ENCODE measurements at places on chromosomes 13 and 19. TPM values are rescaled to one million over a fixed set of nuclear protein-coding genes. Genes with fewer than 3 reads are reported as not detected.

TYK2 gene
- 126 TPM for total RNA-seq

CERS4 gene
- 82.7 TPM for total RNA-seq

- no peak for DNase-seq
- H3K4me1 ChIP-seq: peaks cover 5% of the 10 kb centered on the region
- no peak overlapping the region for H3K4me3 ChIP-seq
- H3K27ac ChIP-seq: no peak overlapping the region
- no peaks in the 10 kb centered on the region for H3K27me3 ChIP-seq
Measured at GRCh38 chr13:39499604-39500003, 103.4 kb downstream of the LHFPL6 start.

FFAR3 gene
- total RNA-seq: not detected

GCDH gene
- total RNA-seq: 77.9 TPM

GRCh38 chr13:51820016-51820597 is 16.1 kb upstream of the DHRS12 start:
- no peak overlapping the region for H3K4me3 ChIP-seq
- no peaks in the 10 kb centered on the region for H3K27me3 ChIP-seq
- H3K4me1 ChIP-seq: peaks cover 8% of the 10 kb centered on the region

DNA sequence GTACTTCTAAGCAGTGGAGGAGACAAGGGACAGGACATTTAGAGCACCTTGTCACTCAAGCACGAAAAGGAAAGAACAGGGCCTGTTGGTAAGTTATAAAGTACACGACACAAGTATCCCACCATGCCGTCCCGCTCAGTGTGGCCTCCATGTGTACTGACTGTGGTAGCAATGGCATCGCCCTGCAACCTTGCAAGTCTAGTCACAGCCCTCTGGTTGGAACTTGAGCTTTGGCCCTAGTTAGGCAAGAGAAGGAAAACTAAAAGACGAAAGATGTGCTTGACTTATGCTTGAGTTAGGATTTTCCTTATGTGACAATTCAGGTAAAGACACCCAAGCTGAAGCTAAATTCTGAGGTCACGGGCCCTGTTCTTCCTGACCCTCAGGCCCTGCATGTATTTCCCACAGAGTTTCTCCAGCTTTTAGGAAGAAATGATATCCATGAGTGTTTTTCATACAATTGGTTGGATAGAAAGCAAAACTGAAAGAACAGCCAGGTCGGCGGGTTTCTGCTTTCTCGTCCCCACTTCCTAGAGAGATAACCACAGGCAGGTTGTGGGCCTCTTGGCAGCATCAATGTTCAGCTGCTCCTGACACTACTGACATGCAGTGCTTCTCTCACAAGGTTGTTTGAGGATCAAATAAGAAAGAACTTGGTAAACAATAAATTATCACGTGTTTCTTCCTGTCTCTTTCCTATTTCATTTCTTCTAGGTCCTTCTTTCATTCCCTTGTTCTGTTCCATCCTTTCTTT is 216.2 kb downstream of the IRS2 start:
- no peaks in the 10 kb centered on the region for H3K27me3 ChIP-seq
- no peak for DNase-seq
- no peak overlapping the region for H3K27ac ChIP-seq
- H3K4me1 ChIP-seq: no peaks in the 10 kb centered on the region
- no peak overlapping the region for H3K4me3 ChIP-seq

ZNF599 gene
- total RNA-seq: 18.4 TPM

- no peaks in the 10 kb centered on the region for H3K36me3 ChIP-seq
- no peaks in the 10 kb centered on the region for H3K4me1 ChIP-seq
- no peaks in the 10 kb centered on the region for H3K27me3 ChIP-seq
- no peak for DNase-seq
- H3K4me3 ChIP-seq: no peak overlapping the region
Measured at GRCh38 chr13:77859450-77859849, 59.2 kb downstream of the EDNRB start.

ZNF77 gene
- 4.7 TPM for total RNA-seq

RDH8 gene
- total RNA-seq: not detected

GRCh38 chr13:29767006-29767405 is 83.4 kb downstream of the UBL3 start:
- H3K4me1 ChIP-seq: peaks cover 6% of the 10 kb centered on the region
- H3K27me3 ChIP-seq: no peaks in the 10 kb centered on the region
- DNase-seq: no peak
- no peak overlapping the region for H3K4me3 ChIP-seq
- peaks cover 10% of the 10 kb centered on the region for H3K36me3 ChIP-seq
- H3K27ac ChIP-seq: no peak overlapping the region

GRCh38 chr13:48545608-48546007 is 12.7 kb upstream of the RCBTB2 start:
- no peak for DNase-seq
- peaks cover 23% of the 10 kb centered on the region for H3K4me1 ChIP-seq
- no peaks in the 10 kb centered on the region for H3K27me3 ChIP-seq
- no peak overlapping the region for H3K27ac ChIP-seq
- no peaks in the 10 kb centered on the region for H3K36me3 ChIP-seq

ZSCAN4 gene
- total RNA-seq: not detected

MAMSTR gene
- 4.7 TPM for total RNA-seq

AKAP11 gene
- 10.1 TPM for total RNA-seq

GRCh38 chr13:80340651-80341100 is 250 bp downstream of the SPRY2 start:
- peaks cover 14% of the 10 kb centered on the region for H3K36me3 ChIP-seq
- DNase-seq: peak; percentile 81
- no peaks in the 10 kb centered on the region for H3K27me3 ChIP-seq
- H3K4me3 ChIP-seq: peak overlapping the region; percentile 98
- H3K4me1 ChIP-seq: peaks cover 26% of the 10 kb centered on the region

GRCh38 chr13:42102961-42103865 is 54.8 kb downstream of the DGKH start:
- no peaks in the 10 kb centered on the region for H3K36me3 ChIP-seq
- H3K4me1 ChIP-seq: no peaks in the 10 kb centered on the region
- DNase-seq: no peak
- H3K27ac ChIP-seq: no peak overlapping the region
- H3K27me3 ChIP-seq: no peaks in the 10 kb centered on the region
- no peak overlapping the region for H3K4me3 ChIP-seq

- H3K4me3 ChIP-seq: no peak overlapping the region
- peaks cover 12% of the 10 kb centered on the region for H3K4me1 ChIP-seq
- no peaks in the 10 kb centered on the region for H3K36me3 ChIP-seq
- no peaks in the 10 kb centered on the region for H3K27me3 ChIP-seq
Measured at GRCh38 chr13:67152085-67152484, 78.1 kb downstream of the PCDH9 start.

ZNF132 gene
- not detected for total RNA-seq

GRCh38 chr19:38650911-38651584 is 3.6 kb downstream of the ACTN4 start:
- H3K4me3 ChIP-seq: no peak overlapping the region
- no peaks in the 10 kb centered on the region for H3K27me3 ChIP-seq
- H3K4me1 ChIP-seq: peaks cover 48% of the 10 kb centered on the region
- peak overlapping the region; percentile 96 for H3K27ac ChIP-seq
- no peak for DNase-seq
- no peaks in the 10 kb centered on the region for H3K36me3 ChIP-seq

- peaks cover 3% of the 10 kb centered on the region for H3K36me3 ChIP-seq
- H3K27me3 ChIP-seq: no peaks in the 10 kb centered on the region
- H3K27ac ChIP-seq: no peak overlapping the region
- H3K4me1 ChIP-seq: peaks cover 6% of the 10 kb centered on the region
- H3K4me3 ChIP-seq: peak overlapping the region; percentile 100
Measured at GRCh38 chr19:4122480-4122879, 1.4 kb downstream of the MAP2K2 start.

GRCh38 chr19:5890099-5890498 is 13.5 kb downstream of the NDUFA11 start:
- no peak overlapping the region for H3K4me3 ChIP-seq
- DNase-seq: no peak
- peaks cover 18% of the 10 kb centered on the region for H3K4me1 ChIP-seq
- no peaks in the 10 kb centered on the region for H3K27me3 ChIP-seq
- H3K27ac ChIP-seq: no peak overlapping the region

GRCh38 chr13:113982296-113982661 is 8.4 kb upstream of the C13orf46 start:
- no peaks in the 10 kb centered on the region for H3K4me1 ChIP-seq
- no peak overlapping the region for H3K27ac ChIP-seq
- DNase-seq: no peak
- no peak overlapping the region for H3K4me3 ChIP-seq
- H3K27me3 ChIP-seq: no peaks in the 10 kb centered on the region

DNA sequence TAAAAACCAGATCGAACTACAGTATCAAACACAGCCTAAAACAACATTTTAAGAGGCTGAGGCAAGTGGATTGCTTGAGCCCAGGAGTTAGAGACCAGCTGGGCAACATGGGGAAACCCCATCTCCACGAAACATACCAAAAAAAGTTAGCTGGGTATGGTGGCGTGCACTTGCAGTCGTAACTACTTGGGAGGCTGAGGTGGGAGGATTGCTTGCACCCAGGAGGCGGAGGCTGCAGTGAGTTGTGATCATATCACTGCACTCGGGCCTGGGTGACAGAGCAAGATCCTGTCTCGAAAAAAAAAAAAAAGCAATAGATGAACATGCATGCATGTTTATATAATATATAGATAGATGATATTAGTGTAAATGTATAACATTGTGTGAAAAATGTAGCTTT is 5.2 kb upstream of the MRPS31 start:
- no peaks in the 10 kb centered on the region for H3K27me3 ChIP-seq
- no peak overlapping the region for H3K27ac ChIP-seq
- H3K4me3 ChIP-seq: no peak overlapping the region
- no peaks in the 10 kb centered on the region for H3K4me1 ChIP-seq
- no peak for DNase-seq
- no peaks in the 10 kb centered on the region for H3K36me3 ChIP-seq

CFAP97D2 gene
- total RNA-seq: not detected

CGB8 gene
- total RNA-seq: not detected

DNA sequence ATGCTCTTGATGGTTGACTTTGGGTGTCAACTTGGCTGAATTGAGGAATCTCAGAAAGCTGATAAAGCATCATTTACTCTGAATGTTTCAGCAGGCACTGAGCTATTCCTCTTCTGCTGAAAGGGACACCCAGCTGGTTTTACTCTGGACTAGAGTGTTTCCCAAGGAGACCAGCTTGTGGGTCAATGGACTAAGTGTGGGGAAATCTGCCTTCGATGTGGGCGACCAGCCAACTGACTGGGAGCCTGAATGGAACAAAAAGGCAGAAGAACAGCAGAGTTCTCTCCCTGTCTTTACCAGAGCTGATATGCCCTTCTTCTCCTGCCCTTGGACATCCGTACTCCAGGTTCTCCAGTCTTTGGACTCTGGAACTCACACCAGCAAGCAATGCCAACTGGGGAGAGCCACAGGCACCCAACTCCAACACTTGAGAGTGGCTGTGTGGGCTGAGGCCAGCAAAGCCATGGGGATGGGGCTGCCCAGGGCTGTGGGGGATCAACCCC is 32.2 kb downstream of the MRPL57 start:
- peak; percentile 36 for DNase-seq
- H3K4me3 ChIP-seq: no peak overlapping the region
- no peaks in the 10 kb centered on the region for H3K4me1 ChIP-seq
- no peaks in the 10 kb centered on the region for H3K36me3 ChIP-seq

DNA sequence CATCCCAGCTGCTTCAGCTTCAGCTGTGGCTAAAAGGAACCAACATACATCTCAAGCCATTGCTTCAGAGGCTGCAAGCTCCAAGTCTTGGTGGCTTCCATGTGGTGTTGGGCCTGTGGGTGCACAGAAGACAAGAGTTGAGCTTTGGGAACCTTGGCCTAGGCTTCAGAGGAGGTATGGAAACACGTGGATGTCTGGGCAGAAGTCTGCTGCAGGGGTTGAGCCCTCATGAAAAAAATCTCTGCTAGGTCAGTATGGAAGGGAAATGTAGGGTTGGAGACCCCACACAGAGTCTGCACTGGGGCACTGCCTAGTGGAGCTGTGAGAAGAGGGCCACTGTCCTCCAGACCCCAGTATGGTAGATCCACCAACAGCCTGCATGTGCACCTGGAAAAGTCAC is 279.3 kb downstream of the MZT1 start:
- H3K27ac ChIP-seq: no peak overlapping the region
- no peak for DNase-seq
- H3K4me3 ChIP-seq: no peak overlapping the region
- H3K4me1 ChIP-seq: peaks cover 11% of the 10 kb centered on the region
- H3K36me3 ChIP-seq: no peaks in the 10 kb centered on the region
- no peaks in the 10 kb centered on the region for H3K27me3 ChIP-seq

- no peak overlapping the region for H3K4me3 ChIP-seq
- no peaks in the 10 kb centered on the region for H3K4me1 ChIP-seq
- no peaks in the 10 kb centered on the region for H3K36me3 ChIP-seq
- no peak overlapping the region for H3K27ac ChIP-seq
- H3K27me3 ChIP-seq: no peaks in the 10 kb centered on the region
Measured at GRCh38 chr13:50758796-50759195, 84.7 kb downstream of the DLEU7 start.

DNA sequence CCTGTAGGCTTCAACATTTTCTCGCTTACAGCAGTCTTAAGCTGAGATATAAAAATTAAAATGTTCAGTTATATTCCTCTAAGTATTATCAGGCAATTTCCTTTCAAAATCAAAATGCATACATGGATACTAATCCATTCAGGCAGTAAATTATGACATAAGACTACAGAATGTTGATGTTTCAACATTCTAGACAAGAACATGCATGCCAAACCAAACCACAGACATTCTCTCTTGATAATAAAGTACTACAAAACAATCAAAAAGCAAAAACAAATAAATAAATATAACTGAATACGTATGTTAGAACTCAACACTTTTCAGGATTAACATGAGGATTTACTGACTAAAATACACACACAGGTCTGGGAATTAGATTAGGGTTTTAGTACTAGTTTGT is 7.7 kb downstream of the DIS3 start:
- H3K36me3 ChIP-seq: peaks cover 92% of the 10 kb centered on the region
- H3K4me3 ChIP-seq: no peak overlapping the region
- H3K27me3 ChIP-seq: no peaks in the 10 kb centered on the region
- H3K4me1 ChIP-seq: no peaks in the 10 kb centered on the region
- DNase-seq: peak; percentile 61
- no peak overlapping the region for H3K27ac ChIP-seq

GRCh38 chr19:21322528-21322927 is 6.7 kb downstream of the ZNF708 start:
- H3K27ac ChIP-seq: peak overlapping the region; percentile 71
- H3K4me3 ChIP-seq: no peak overlapping the region
- H3K4me1 ChIP-seq: no peaks in the 10 kb centered on the region
- no peak for DNase-seq

MEGF8 gene
- 102 TPM for total RNA-seq

IQCN gene
- 2.3 TPM for total RNA-seq

PSG4 gene
- total RNA-seq: not detected

Measured in cardiac muscle cell (in vitro differentiated cells and primary cell).